NCI-H1436 (cell line): ENCODE measurements at places on chromosomes 16 and 17.

DNA sequence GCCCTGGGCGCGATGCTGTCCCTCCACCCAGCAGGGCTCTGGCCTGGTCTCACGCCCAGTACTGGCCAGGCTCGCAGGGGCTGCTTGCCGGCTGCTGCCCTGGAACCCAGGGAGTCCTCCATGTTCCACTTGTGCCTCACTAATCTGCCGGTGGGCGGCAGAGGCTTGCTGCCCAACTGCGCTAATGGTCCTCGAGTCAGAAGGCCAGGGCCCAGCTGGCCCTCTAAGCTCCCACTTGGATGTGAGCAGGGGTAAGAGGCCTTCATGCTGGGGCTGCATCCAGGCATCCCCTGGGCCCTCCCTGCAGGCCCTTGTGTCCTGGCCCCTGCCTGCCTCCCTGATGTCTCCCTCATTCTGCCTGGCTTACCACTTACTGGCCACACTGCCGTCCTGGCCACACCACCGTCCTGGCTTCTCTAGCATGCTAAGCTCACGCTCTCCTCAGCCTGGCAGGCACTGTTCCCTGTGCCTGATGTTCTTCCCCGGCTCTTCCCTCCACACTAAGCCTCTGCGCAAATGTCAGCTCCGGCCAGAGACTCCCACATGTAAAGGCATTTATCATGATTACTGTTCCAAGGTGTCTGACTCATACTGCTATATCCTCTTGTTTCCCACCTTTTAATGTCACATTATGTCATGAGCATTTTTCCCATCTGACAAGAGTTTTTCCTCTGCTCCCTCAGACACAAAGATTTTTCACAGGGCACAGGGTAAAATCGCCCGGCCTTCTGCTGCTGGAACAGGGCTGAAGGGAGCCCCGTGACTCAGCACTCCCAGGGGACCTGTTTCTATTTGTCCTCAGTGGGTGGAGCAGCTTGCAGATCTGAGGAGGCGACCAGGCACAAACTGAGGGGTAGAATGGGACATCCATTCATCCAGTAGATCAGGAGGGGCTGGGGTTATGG lies 15.9 kb downstream of the B9D1 start:
- DNase-seq, result peak; percentile 94

- DNase-seq, result no peak
Observed at GRCh38 chr17:74527081-74527480, 4.2 kb downstream of the CD300LB start.

DNA sequence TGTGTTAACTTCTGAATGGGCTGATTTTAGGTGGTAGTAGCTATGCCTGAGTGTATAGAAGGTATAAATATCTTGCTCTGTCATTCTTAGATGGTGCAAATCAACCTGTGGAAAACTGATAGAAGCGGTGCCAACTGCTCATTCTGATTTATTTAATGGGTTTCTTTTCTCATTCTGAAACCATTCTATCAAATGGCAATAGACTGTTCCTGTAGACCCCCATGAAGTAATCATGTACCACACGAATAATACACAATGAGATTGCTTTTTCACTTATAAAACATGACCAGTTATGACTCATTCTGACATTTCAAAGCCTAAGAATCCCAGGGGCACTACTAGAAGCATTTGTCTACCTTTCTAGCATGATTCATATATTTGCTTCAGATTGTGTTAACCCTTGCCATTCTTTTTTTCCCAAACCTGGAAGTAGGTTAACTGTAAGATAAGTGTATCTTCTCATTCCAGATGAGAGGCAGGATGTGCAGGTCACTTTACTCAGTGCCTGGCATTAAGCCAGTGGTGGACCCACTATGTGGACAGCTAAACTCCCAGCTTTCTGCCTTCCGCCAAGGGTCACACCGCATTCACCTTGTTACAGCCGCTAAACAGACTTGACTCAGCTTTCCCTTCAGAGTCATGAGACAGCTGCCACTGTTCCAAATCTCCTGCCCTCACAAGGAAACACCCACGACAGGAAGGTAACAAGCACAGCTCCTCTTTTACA lies 16.4 kb upstream of the SLC16A11 start:
- DNase-seq, result no peak

GRCh38 chr16:19130852-19131824 lies 17.4 kb downstream of the ITPRIPL2 start:
- DNase-seq, result no peak

DNA sequence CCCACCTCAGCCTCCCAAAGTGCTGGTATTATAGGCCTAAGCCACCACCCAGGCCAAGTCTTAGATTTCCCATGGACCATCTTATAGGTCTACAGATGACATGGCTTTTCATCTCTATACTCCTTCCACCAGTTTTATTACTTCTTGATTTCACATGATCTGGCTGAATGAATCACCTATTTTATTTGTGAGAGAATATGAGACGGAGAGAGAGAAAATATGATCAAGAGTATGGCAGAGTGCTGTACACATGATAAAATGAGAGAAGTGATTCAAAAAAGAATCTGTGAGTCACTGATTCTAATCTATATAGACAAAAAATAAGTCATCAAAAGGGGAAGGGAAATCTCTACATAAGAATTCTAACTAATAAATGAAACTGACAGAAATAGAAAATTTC lies 13.7 kb downstream of the ACSM1 start:
- no peak for DNase-seq

GRCh38 chr17:82121246-82121645 lies 23.2 kb upstream of the FASN start:
- DNase-seq, result no peak

- DNase-seq, result no peak
Observed at GRCh38 chr16:22323173-22323958, 26.2 kb downstream of the POLR3E start.

- DNase-seq, result no peak
Observed at GRCh38 chr16:88464447-88465318, 11.6 kb downstream of the ZFPM1 start.

- peak; percentile 89 for DNase-seq
Observed at GRCh38 chr17:74961657-74962350, 10.8 kb downstream of the HID1 start.

- DNase-seq, result no peak
Observed at GRCh38 chr16:75380870-75381269, 52.4 kb downstream of the CFDP1 start.

- no peak for DNase-seq
Observed at GRCh38 chr17:75103601-75104554, 5.9 kb upstream of the ARMC7 start.
